ENCODE measurements at places on chromosomes 3 and 15. TPM values are rescaled to one million over a fixed set of nuclear protein-coding genes. Genes with fewer than 3 reads are reported as not detected.

- H3K27me3 ChIP-seq = no peaks in the 10 kb centered on the region
- no peak for DNase-seq
- H3K4me3 ChIP-seq = peak overlapping the region; percentile 88
- H3K36me3 ChIP-seq = no peaks in the 10 kb centered on the region
- no peaks in the 10 kb centered on the region for H3K4me1 ChIP-seq
Measured at GRCh38 chr15:58934114-58934447, 602 bp upstream of the SLTM start.

DNA sequence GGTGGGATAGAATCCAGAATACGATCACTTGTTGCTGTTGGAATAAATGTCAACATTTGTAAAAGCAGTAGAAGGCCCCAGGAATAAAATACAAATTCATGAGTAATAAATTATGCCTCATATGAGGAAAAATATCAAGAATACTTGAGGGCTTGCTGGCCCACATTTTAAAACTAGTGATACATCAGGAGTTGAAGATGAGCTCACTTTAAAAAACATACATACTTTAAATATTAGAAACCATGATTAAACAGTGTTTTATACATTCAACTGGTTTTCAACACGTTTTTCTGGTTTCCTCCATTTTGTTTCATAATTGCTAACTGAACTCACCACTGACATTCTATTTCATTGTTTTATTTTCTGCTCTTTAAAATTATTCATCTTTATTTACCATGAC, 141.4 kb downstream of the TFG start:
- no peak overlapping the region for H3K4me3 ChIP-seq
- no peak overlapping the region for H3K27ac ChIP-seq
- H3K36me3 ChIP-seq = no peaks in the 10 kb centered on the region
- H3K4me1 ChIP-seq = no peaks in the 10 kb centered on the region

DNA sequence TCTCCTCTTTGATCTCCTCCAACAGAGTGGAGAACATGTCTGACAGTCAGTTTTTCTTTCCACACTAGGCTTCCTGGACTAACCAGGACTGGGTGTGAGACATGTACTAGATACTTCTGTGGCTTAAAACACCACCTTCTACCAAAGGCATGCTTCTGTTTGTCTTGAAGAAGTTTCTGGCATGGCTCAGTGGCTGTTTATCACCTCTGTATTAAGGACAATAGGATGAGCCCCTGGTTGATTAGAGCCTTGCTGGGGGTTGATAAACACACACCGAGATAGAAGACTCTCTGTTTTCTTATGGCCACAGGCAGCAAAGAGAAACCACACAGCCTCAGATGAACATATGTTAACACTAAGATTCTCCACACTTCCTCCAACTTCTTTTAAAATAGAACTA, 40.5 kb downstream of the SV2B start:
- peaks cover 3% of the 10 kb centered on the region for H3K27me3 ChIP-seq
- H3K27ac ChIP-seq = no peak overlapping the region
- no peak overlapping the region for H3K4me3 ChIP-seq
- no peaks in the 10 kb centered on the region for H3K4me1 ChIP-seq
- no peaks in the 10 kb centered on the region for H3K36me3 ChIP-seq

GRCh38 chr15:66827039-66827697, 125.1 kb downstream of the SMAD6 start:
- no peaks in the 10 kb centered on the region for H3K27me3 ChIP-seq
- H3K36me3 ChIP-seq = no peaks in the 10 kb centered on the region
- no peak for DNase-seq
- H3K4me3 ChIP-seq = no peak overlapping the region
- no peak overlapping the region for H3K27ac ChIP-seq

Gene CYP8B1
- total RNA-seq = not detected

Gene GNAT1
- not detected for total RNA-seq

Gene MITF
- total RNA-seq = 45.8 TPM

GRCh38 chr3:57158813-57159738, 6.1 kb downstream of the IL17RD start:
- peak overlapping the region; percentile 22 for H3K4me3 ChIP-seq
- H3K4me1 ChIP-seq = peaks cover 2% of the 10 kb centered on the region
- H3K27ac ChIP-seq = peak overlapping the region; percentile 72
- no peak for DNase-seq
- no peaks in the 10 kb centered on the region for H3K27me3 ChIP-seq

GRCh38 chr3:12440927-12441714, 43.2 kb upstream of the TSEN2 start:
- H3K27me3 ChIP-seq = no peaks in the 10 kb centered on the region
- no peaks in the 10 kb centered on the region for H3K4me1 ChIP-seq
- H3K36me3 ChIP-seq = no peaks in the 10 kb centered on the region
- no peak overlapping the region for H3K4me3 ChIP-seq
- no peak for DNase-seq

DNA sequence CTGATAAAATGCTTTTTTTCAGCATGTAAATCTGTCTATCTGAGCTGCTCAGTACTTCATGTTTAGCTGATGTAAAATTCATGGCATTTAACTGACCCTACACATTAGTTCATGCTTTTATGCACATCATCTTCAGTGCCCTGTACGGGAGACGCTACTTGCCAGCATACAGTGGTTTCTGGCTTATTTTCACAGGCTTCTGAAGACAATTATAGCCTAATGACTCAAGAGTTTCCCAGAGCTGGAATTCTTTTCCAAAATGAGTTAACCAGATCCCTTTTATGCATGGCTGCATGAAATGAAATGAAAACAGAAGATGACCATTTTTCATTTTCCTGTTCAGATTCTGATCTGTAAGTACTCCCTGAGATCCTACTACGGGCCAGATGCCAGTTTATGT, 1061.5 kb downstream of the ROBO2 start:
- no peak overlapping the region for H3K27ac ChIP-seq
- H3K27me3 ChIP-seq = no peaks in the 10 kb centered on the region
- H3K4me3 ChIP-seq = no peak overlapping the region
- DNase-seq = no peak

Gene ZMYND10
- 0.32 TPM for total RNA-seq

Gene CLEC3B
- 479 TPM for total RNA-seq

Gene TTLL13
- not detected for total RNA-seq

Gene DPH3
- total RNA-seq = 17.7 TPM

DNA sequence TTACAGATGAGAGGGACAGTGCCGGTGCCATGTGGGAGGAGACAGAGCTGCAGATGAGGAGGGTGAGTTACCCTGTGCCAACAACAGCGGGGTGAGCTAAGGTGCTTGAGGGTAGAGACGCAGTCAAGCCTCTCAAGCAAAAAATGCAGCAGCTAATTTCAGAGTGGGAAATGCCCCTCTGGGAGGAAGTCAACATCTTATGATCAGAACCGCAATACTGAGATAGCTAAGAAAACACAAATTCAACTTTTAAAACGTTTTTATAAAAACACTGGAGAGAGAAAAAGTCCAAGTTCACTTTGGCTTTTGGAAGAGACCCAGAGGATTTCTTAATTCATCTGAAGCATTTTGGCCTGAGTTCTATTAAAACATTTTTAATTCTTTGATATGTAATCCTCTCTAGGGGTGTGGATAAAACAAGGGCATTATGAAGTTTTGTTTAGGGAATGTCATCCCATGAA, 319.2 kb downstream of the SLC9A9 start:
- H3K4me3 ChIP-seq = no peak overlapping the region
- peak; percentile 19 for DNase-seq
- H3K27me3 ChIP-seq = no peaks in the 10 kb centered on the region
- no peaks in the 10 kb centered on the region for H3K4me1 ChIP-seq

DNA sequence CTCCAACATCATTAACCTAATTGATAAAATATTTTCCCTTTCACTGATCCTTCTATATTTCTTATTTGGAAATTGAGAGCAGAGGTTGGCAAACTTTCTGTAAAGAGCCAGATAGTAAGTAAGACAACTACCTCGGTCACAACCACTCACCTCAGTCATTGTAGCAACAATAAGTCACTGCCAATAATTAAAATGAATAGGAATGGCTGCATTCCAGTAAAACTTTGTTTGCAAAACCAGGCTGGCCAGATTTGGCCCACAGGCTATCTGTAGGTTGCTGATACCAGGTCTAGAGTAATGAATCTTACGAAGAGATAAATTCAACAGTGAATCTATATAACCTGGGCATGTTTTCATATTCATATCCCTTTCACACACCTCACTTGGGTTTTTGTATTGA, 316.2 kb upstream of the TBC1D5 start:
- H3K27me3 ChIP-seq = no peaks in the 10 kb centered on the region
- no peak for DNase-seq
- no peaks in the 10 kb centered on the region for H3K4me1 ChIP-seq
- no peak overlapping the region for H3K27ac ChIP-seq
- H3K36me3 ChIP-seq = no peaks in the 10 kb centered on the region

Gene SUSD5
- 0.66 TPM for total RNA-seq

DNA sequence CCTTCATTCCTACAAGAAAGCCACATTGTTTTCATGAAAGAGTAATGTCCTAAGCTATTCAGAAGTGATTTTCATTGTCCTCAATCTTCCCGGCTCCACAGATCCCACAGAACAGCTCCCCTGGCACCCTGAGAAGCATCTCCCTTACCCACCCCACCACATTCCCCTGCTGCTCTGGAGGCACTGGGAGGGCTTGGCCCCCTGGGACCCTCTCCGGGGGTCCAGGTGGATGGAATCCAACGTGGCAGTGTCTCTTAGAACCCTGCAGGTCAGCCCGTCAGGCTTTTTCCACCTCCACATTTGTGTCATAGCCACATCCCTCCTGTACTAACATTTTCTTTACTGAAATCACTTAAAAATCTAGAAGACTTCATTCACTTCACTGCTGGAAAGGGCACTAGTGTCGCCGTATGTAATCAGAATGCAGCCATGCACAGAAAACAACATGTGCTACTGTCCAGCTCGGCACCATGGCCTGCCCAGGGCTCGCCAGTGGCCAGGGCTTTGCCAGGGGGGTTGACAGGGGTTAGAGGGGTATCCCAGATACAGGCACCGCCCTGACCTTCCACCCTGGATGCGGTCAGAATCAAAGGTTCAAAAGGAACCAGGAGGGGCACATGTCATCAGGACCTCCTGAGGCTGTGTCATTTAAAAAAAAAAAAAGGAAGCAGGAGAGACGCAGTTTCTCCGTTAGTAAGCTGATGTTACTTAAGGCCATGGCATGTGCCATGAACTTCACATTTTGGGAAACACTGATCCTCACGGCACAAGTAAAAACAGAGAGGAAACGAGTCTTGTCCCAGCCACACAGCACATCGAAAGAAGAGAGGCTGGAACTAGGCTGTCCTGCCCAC, 106.3 kb downstream of the LSM3 start:
- no peaks in the 10 kb centered on the region for H3K27me3 ChIP-seq
- no peaks in the 10 kb centered on the region for H3K4me1 ChIP-seq
- no peak overlapping the region for H3K27ac ChIP-seq
- no peak for DNase-seq
- no peak overlapping the region for H3K4me3 ChIP-seq

DNA sequence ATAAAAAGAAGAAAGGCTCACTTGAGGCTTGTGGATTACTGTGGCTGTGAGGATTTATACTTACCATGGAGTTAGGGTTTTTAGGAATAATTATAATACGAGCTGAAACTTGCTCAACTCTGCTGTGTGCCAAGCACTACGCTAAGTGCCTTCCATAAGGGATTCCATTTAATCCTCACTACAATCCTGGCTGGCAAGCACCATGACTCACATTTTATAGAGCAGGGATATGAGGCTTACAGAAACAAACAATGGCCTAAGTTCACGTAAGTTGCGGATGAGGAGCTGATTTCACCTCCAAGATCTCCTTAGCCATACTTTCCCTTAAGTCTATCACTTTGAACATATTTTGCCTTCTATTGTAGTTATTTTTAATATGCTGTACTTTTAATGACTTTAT, 43.9 kb upstream of the ARL8B start:
- H3K27ac ChIP-seq = no peak overlapping the region
- no peak for DNase-seq
- H3K4me1 ChIP-seq = no peaks in the 10 kb centered on the region
- no peaks in the 10 kb centered on the region for H3K27me3 ChIP-seq
- H3K36me3 ChIP-seq = no peaks in the 10 kb centered on the region

- H3K27me3 ChIP-seq = no peaks in the 10 kb centered on the region
- no peak overlapping the region for H3K4me3 ChIP-seq
- no peaks in the 10 kb centered on the region for H3K36me3 ChIP-seq
- DNase-seq = no peak
- H3K4me1 ChIP-seq = no peaks in the 10 kb centered on the region
Measured at GRCh38 chr3:147662705-147663104, 253.5 kb downstream of the ZIC1 start.

Gene MAP6D1
- 1.8 TPM for total RNA-seq

GRCh38 chr15:78418686-78419085, 19.3 kb upstream of the IREB2 start:
- H3K27ac ChIP-seq = no peak overlapping the region
- no peaks in the 10 kb centered on the region for H3K36me3 ChIP-seq
- no peak for DNase-seq
- no peaks in the 10 kb centered on the region for H3K27me3 ChIP-seq
- H3K4me3 ChIP-seq = no peak overlapping the region

GRCh38 chr3:47652142-47652541, 73.5 kb upstream of the CSPG5 start:
- H3K4me1 ChIP-seq = no peaks in the 10 kb centered on the region
- H3K27me3 ChIP-seq = no peaks in the 10 kb centered on the region
- no peaks in the 10 kb centered on the region for H3K36me3 ChIP-seq
- H3K27ac ChIP-seq = no peak overlapping the region

GRCh38 chr3:194089357-194090177, 46.4 kb upstream of the HES1 start:
- H3K4me3 ChIP-seq = no peak overlapping the region
- no peaks in the 10 kb centered on the region for H3K27me3 ChIP-seq
- no peaks in the 10 kb centered on the region for H3K4me1 ChIP-seq
- H3K27ac ChIP-seq = peak overlapping the region; percentile 89

DNA sequence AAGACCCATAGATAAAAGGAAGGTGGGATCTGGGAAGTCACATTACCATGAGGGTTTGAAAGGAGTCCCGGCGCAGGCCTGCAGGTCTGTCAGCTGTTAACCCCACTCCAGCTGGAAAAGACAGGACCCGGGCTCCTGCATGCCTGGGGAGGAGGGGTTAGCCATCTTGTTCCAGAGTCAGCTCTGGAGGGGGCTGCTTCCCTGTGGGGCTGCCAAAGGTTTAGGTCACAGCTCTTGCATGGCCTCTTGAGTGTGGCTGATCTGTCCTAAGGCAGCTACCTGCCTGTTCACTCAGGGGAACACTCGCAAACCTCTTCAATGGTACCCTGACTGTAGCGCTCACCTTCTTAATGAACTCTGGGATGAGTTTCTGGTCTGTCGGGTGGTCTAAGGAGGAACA, 104.5 kb downstream of the RFTN1 start:
- DNase-seq = no peak
- no peaks in the 10 kb centered on the region for H3K27me3 ChIP-seq
- H3K27ac ChIP-seq = no peak overlapping the region
- H3K36me3 ChIP-seq = no peaks in the 10 kb centered on the region
- H3K4me3 ChIP-seq = no peak overlapping the region
- H3K4me1 ChIP-seq = no peaks in the 10 kb centered on the region

DNA sequence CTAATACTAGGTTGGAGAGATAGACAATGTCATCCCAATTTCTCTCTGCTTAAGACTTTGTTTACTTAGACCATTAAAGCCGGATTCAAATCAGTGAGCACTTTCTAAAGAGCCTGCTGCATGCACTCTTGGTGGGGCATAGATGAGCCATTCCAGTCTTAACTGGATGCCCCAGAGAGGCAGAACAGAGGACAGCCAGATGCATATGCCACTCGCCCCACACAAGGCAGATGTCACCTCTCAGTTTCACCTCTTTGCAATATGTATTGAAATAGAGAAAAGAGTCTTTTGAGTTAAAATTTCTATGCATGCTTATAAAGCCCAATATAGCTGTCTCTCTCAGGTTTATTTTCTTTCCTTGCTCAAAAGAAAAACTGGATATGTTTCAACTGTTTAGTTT, 89.5 kb downstream of the LARS2 start:
- H3K36me3 ChIP-seq = no peaks in the 10 kb centered on the region
- no peak overlapping the region for H3K27ac ChIP-seq
- no peaks in the 10 kb centered on the region for H3K27me3 ChIP-seq
- no peak for DNase-seq
